ENCODE measurements at places on chromosomes 13 and 19.
A peak's percentile ranks its signal among the peaks of the same experiment; 100 is the strongest.

DNA sequence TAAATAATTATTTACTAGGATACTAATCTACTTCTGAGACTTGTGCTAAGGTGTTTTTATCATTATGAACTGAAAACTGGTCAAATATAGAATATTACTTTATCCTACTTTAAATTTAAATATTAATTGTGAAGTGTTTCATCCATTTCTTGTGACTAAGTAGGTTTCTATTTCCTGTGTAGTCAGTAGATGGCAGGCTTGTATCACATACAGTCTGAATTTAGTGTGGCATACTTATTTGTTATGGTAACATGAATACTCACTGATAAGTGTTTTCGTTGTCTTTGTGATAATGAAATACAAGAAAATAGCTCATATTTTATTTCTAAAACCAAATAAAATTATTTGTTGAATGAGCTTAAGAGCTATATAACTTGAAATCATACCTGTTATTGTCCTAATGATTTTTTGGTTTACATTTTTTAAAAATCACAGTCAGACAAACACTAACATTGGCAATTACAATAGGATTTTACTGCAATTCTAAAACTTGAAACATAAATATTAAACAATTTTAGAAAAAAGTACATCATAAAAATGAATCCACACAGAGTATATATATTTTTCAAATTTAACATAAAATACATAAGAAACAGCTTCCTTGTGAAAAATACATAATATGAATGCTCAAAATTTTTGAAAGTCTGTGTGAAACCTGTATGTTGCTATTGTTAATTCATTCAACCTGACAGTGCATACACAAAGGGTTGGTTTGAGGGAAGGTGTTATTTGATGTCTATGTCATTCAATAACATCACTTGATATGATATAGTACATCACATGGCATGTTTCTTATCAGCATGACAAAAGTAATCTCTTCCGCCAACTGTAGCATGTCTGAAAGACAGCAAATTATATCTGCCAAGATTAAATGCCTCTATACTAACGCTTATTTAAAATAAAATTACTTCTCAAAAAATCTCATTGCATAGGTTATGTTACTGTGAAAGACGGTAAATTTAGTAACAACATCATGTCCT is 904.8 kb upstream of the PCDH20 start:
- no peak for DNase-seq

GRCh38 chr19:50368649-50369570 is 3.5 kb upstream of the NAPSA start:
- DNase-seq: no peak

GRCh38 chr19:48866692-48867091 is 1.7 kb downstream of the PLEKHA4 start:
- no peak for DNase-seq

DNA sequence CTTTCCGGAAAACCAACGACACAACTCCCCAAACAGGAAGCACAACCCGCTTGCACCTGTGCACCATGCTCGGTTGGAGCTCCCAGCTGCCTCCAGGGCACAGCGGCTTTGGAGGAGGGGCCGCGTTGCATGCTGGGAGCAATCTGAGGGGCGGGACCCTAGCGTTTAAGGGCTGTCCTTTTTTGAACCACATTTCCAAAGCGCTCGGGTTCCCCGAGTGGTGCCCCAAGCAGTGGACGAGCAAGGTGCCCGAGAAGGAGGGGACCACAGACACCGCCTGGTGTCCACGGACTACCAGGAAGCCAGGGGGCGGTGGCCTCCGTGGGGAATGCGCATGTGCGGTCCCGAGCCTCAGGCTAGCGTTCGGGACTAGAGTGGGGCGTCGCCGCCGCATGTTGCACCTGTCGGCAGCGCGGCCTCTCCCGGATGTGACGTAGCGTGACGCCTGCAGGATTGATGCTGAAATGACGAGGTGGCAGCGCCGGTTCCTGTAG is 11.9 kb upstream of the ZNF57 start:
- no peak for DNase-seq

- DNase-seq: no peak
Observed at GRCh38 chr13:77693449-77693940, 4.0 kb upstream of the SLAIN1 start.

DNA sequence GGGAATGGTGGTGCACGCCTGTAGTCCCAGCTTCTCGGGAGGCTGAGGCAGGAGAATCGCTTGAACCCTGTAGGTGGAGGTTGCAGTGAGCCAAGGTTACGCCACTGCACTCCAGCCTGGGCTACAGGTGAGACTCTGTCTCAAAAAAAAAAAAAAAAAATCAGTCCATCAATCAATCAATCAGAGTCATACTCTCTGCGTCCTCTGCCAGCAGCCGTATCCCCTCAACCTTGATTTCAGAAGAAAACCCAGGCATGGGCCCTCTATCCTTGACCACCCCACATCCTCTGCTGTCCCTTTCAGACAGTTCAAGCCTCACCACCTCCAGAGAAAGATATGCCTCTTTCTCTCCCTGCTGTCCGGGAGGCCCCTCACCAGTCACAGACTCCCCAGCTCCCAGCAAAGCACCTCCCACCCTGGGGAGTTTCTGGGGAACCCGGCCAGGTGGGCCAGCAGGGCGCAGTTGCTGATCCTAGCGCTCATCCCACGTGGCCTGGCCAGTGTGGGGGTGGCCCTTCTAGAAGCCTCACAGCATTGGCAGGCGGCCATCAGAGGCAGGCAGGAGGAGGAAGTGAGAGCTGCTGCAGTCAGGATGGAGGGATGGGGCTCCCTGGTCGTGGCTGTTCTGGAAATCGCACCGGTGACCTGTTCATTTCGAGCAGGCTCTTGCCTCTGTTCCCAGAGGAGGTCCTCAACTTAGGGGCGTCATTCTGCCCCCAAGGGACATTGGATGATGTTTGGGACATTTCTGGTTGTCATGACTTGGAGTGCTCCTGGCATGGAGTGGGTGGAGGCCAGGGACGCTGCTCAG is 10.2 kb upstream of the JSRP1 start:
- DNase-seq: no peak

- no peak for DNase-seq
Observed at GRCh38 chr13:19818223-19818842, 35.6 kb upstream of the PSPC1 start.

- peak; percentile 88 for DNase-seq
Observed at GRCh38 chr19:12791345-12792050, at the start of gene JUNB. TSS of gene JUNB (plus strand) at chr19:12791486. CDS start at chr19:12791772, 286 bp downstream.

DNA sequence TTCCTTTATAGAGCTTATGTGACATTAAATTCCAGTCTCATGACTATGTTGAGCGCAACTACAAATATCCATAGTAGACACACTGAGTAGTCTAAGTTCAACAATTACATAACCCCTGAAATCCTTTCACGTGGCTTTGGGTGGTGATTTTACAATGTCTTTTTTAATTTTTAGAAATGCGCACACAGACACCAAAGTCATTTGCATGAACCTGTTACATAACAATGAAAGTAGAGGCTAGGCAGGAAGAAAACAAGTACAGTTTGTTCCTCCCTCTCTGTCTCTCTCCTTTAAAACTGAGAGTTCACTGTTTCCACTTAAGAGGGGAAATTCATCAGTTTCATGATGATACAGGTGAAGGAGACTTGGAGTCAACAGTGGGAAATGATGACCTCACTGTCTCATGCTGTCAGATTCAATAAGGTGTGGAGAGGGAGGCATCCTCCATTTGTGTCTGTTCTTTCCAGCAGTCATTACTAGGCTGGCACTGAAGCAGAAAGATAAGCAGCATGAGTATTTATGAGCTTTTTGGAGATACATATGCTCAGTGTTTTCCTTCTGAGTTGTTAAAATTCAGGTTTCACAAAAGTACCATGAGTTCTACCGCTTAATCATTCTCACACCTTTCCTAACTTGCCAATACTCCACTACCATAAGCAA is 201.8 kb downstream of the LHFPL6 start:
- no peak for DNase-seq

Measured in SW 1271 (cell line).